ENCODE measurements at places on chromosomes 5 and 9.

DNA sequence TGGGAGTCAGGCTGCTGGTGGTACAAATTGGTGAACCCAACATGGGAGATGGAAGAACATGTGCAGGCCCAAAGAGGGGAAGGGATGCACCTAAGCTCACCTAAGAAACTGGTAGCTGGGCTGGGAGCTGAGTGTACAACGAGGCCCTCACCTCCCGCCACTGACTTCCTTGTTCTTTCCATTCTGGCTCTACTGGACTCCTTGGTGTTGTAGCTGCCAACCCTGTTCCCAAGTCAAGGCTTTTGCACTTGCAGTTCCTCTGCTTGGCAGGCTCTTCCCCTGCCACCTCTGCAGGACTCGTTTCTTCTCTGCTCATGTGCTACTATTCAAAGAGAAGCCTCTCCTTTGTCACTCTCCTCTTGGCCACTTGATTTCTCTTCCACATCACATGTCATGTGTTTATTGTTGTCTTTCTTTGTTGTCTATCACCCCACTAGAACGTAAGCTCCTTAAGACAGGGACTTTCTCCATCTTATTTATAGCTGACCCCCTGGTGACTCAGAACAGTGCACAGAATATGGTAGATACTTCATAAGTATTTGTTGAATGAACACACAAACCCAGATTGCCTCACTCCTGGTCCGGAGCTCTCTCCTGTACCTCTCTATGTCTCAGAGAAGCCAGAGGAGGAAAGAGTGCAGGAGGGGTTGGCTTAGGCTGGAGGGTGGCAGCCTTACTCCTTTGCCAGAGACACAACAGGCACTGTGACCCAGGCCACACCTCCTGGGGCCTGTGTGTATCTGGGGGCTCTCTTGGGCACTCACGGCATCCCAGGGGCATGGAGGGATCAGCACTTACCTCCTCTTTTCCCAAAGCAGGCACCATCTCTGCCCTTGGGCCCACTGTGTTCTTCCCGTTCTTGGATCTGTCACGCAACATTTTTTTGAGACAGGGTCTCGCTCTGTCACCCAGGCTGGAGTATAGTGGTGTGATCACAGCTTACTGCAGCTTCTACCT, 5.2 kb upstream of the SPINK4 start:
- no peak for DNase-seq

DNA sequence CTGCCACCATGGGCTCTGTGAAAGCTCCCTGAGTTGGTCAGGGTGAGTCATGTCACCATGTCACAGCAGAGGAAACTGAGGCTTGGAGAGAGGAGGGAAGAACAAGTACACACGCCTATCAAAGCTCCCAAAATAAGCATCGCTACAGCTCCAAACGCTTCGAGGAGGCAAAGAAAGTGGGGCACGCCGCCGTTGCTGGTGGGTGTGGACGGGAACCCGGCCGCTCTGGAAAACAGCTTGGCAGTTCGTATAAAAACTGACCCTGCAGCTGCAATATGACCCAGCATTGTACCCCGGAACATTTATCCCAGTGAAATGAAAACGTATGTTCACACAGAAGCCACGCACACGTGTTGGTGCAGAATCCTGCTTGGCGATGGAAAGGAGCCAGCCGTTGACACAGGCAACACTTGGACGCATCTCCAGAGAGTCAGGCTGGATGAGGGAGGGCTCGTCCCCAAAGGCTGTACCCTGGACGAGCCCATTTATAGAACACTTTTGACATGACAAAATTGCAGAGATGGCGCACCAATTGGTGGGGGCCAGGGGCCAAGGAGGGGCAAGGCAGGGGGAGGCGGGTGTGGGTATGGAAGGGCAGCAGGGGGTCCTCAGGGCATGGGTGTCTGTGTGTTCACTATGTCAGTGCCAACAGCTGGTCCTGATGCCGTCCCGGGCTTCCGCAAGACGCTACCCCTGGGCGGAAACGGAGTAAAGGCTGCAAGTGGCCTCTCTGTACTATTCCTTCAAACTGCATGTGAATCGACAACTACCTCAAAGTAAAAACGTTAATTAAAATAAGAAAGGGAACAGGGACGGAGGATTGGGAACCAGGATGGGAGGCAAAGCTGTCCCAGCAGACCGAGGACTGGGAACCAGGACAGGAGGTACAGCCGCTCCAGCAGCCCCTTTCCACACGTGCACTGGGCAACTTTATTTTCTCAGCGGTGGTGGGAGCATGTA, 173.0 kb downstream of the OLFM1 start:
- DNase-seq = no peak

DNA sequence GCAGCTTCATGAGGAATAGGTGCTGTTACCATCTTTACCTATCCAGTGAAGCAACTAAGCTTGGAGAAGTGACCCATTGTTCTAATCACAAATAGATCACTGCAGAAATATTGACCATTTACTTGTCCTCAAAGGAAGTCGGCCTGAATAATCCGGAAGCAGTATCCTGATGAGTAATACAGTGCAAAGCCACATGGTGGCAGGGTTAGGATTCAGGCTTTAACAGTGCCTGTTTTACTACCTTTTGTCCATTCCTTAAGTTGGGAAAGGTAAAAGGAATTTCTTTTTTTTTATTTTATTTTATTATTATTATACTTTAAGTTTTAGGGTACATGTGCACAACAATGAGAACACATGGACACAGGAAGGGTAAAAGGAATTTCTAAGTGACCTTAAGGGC, 336.3 kb downstream of the KDM4C start:
- DNase-seq = no peak

DNA sequence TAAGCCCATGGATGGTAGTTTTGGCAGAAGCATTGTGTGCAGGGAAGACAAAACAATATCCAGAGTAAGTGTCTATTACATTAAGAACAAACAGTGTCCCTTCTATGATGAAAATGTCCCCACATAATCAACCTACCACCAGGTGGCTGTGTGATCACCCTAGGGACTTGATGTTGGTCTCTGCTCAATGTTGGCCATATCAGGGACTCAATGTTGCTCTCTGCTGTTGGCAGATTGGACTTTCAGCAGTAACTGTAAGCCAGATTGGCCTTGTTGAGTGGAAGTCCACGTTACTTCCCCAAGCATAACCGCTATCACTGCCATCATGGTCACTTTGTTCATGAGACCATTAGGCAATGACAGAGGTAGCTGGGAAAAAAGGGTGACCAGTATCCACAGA, 52.8 kb upstream of the PRSS3 start:
- DNase-seq = no peak

- DNase-seq = no peak
Measured at GRCh38 chr5:15203376-15203775, 296.6 kb upstream of the FBXL7 start.

DNA sequence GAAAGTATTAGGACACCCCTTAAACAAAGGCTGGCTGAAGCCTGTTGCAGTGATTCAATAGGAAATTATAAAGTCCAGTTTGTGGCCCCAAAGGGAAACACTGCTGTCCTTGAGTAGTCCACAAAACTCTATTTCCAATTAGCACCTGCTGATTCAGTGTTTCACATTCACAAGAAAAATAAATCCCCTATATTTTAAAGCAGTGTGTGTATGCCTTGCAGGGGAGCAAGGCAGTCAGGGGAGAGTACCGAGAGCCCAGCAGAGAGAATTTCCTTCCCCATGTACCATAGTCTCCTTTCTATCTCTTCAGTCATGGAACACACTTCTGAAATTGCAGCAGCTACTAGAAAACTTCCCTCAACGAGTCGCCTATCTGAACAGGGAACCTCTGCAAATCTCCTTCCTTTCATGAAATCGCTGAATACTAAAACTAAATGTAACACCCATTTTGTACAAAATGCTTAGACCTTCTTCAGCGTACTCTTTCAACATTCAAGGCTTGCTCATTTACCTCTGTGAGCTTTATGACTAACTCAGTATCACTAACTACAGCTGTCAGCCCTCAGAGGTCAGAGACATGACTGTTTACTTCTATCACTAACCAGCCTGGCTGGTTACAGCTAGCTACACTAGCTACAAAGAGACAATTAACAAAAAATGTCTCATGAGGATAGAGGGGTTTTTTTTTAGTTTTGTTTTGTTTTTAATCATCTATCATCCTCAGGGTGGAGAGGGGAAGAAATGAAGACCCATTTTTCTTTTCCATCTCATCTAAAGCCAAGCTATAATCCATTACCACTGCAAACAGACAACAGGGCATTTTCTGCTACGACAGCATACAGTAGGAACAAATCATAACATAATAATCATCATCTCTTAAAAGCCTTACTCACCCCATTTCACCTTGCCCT, 188.7 kb downstream of the EBF1 start:
- DNase-seq = no peak

DNA sequence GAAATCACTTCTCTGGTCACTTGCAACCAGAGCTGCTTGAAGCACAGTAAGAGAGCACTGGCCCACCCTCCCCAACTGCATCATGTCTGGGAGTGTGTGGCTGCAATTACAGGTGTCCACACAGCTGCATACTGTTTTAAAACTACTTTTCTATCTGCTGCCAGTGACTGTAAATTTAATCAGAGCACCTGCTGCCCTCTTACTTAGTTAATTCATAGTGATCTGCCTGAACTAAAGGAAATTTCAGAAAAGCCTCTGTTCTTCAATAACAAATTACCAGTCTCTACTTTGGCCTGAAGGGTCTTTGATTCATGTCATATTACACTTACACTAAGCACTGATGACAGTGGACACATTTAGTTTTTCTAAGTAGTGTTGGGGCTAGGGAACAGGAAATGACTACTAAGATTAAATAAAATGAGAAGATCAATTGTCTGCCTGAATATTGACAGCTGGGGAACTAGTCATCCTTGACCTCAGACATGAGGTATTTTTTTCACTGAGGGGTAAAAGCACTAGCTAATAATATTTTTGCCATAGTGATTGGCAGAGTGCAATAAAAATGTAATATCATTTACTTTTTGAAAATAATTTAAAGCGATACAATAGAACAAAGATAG, 788.9 kb upstream of the GRAMD2B start:
- DNase-seq = no peak

DNA sequence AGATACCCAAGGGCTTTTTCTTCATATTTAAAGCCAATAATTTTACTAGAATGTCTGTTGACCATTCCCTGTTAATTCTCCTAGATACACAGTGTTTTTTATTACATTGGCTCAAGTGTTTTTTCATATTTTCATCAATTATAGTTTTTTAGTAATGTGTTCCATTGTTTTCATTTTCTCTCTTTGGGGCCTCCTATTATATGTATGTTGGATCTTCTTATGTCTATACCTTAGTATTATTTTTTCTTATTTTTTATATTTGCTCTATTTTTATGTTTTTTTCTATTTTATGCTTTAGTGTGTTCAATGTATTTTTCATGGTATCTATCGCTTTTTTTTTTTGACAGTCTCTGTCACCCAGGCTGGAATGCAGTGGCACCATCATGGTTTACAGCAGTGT, 7.5 kb downstream of the KIAA1958 start:
- DNase-seq = no peak

DNA sequence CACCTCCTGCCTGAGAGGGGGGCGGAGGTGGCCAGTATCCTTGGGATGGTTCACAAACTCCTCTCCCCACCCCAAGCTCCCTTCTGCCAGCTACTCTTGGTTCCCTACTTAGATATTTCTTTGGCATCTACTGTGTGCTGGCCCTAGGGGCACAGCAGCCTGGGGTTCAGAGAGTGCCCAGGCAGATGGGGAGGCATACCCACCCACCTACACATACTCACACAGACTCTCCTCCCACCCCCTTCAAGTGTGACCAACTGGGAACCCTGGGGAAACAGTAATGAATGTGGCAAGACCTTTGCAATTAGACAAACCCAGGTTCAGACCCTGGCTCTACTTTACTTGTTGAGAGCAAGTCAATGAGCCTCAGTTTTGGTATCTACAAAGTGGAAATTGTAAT, 44.4 kb upstream of the PSD2 start:
- DNase-seq = no peak

GRCh38 chr9:13100914-13101572, 178.4 kb downstream of the MPDZ start:
- no peak for DNase-seq

DNA sequence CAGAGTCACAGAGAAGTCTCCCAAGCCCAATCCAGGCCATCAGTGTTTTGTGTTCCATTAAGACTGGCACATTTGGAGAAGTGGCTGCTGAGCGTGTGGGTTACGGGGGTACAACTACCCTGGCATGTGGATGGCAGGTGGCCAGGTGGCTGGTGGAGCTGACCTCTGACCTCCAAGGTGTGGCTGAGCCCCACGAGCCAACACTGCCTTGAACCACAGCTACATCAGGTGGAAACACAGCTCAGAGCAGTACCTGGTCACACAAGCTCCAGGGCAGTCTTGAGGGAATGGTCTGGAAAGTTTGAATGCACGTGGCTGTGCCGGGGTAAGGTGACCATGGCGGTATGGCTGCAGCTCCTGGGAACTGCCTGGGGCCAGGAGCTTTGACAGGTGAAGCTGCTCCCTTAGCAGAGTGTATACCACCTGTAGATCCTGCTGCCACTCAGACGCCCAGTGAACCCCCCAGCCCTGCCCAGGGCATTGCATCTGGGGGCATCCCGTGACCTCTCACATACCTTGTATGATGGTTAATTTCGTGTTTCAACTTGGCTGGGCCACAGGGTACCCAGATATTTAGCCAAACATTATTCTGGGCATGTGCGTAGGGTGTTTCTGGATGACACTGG, 207.9 kb downstream of the GADD45G start:
- no peak for DNase-seq

- no peak for DNase-seq
Measured at GRCh38 chr9:16689351-16689938, 181.0 kb downstream of the BNC2 start.

DNA sequence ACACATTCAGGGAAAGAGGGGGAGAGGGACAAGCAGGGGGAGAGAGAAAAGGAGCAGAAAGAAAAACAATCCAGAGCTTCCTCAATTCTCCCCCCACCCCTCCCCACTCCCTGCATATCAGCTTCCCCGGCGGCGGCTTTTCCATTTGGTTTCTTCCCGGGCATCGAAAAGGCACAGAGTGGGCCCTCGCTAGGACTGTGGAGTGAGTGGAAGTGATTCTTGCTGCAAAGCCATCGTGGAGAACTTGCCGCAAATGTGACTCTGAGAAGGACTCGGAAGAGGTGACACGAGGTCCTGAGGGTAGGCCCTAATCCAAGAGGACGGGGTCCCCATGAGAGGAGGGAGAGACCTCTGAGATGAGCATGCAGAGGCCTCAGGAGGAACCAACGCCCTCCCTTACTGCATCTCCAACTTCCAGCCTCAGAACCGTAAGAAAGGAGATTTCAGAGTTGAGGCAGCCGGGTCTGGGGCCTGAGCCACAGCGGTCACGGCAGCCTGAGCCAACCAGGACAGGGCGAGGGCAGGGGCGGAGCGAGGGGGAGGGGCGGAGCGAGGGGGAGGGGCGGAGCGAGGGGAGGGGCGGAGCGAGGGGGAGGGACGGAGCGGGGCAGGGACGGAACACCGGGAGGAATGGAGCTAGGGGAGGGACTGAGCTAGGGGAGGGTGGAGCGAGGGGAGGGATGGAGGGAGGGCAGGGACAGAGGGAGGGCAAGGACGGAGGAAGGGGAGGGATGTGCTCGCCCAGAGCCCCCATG, 21.2 kb upstream of the SARDH start:
- no peak for DNase-seq
